Stimulated activated CD4-positive, alpha-beta T cell treated with anti-CD3 and anti-CD28 coated beads, Interleukin-4, amount 100 ng/mL, for 1 hour (primary cell): ENCODE measurements at places on chromosomes 1 and 21.
A peak's percentile ranks its signal among the peaks of the same experiment; 100 is the strongest.

GRCh38 chr21:27700974-27701614 lies 734.2 kb upstream of the ADAMTS5 start:
- peak; percentile 43 for DNase-seq

DNA sequence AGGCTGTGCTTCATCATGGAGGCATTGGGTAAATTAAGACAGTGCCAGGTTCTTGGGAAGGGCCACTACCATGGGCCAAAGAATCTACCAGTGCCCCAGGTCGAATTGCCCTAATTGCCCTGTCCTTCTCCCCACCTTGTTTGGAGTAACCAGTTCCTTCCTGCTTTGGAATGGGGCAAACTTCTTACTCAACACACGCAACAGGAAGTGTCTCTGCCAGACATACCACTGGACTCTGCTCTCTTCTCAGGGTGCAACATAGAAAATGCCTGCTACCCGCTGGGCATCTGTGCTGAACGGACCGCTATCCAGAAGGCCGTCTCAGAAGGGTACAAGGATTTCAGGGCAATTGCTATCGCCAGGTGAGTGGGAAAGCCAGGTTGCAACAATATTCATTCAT lies 15.8 kb downstream of the CDA start:
- no peak for DNase-seq

- no peak for DNase-seq
Measured at GRCh38 chr21:38751379-38752050, 54.2 kb upstream of the ETS2 start.

DNA sequence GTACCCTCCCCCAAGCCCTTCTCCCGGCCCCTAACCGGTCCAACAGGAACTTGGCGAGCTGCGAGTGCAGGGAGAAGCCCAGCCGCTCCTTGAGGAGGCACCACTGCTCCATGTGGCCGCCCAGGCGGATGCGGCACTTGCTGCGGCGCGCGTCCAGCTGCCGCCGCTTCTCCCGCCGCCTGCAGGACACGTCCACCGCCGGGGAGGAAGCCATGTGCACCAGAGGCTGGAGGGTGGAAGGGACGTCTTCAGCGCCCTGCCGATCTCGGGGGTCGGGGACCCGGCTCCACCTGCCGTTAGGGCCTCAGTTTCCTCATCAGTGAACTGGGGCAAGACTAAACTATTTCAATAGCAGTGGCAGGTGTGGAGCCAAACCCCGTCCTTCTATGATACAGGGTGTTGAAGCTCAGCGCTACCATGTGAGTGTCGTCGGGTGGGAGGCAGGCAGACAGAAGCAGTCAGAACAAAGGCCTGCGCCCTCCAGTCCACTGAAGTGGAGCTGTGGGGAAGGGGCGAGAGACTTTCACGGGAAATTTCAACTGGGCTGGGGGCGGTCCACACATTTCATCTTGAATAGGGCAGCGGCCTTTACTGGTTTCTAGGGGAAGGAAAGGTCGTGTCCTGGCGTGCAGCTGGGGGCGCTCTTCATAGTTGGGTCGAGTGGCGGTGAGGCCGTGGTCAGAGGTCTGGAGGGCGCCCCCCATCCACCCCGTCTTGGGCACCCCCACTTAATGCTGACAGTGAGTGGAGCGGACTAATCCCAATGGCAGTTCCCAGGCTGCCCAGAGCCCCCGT lies 592 bp downstream of the ZNF692 start:
- peak; percentile 33 for DNase-seq

DNA sequence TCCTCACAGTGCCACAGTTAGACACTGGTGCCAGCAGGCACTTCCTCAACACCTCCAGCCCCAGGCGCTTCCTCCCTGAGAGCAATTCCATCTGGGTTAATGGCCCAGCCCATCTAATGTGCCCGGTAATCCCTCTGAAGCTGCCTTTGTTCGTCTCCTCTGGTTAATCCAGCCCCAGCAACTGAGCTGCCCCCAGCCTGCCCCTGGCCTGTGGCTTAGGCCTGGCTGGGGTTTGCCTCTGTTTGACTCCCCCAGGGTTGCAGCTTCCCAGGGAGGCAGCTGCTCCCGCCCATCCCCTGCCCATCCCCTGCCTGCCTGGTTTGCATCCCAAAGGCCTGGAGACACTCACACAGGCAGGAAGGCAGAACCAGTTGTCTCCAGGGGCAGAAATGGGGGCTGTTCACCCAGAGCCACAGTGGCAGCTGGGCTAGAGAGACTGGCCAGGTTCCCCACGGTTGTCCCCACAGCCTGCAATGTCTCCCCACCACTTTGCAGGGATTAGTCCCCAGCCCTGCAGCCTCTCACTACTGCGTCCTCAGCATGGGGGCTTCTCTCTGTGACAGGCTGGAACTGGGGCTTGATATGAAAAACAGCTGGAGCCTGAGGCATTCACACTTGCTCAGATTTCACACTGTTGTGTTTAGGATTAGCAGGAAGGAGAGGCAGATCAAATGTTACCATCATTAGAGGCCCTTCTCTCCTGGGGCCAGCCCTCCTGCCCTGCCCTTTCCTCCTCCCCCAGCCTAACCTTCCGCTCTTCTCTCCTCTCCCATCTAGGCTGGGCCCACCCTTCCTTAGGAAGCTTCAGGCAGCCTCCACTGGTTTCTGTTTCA lies 120.2 kb downstream of the TLR5 start:
- no peak for DNase-seq

DNA sequence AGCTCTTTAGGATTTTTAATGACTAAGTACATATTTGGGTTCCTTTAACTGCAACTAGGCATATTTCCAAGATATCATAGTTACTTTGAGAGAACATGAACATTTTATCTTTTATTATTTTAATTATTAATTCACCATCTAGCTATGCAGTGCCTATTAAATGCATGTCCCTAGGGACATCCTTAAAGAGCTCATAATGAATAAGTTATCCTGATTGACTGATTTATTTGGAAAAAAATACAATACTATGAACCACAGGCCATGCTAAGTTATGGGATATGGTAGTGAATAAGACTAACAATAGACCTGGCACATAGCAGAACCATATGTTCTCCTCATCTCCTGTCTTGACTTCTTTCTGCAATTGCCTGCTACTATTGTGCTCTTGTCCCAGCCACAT lies 16.4 kb upstream of the C1orf105 start:
- DNase-seq = no peak

DNA sequence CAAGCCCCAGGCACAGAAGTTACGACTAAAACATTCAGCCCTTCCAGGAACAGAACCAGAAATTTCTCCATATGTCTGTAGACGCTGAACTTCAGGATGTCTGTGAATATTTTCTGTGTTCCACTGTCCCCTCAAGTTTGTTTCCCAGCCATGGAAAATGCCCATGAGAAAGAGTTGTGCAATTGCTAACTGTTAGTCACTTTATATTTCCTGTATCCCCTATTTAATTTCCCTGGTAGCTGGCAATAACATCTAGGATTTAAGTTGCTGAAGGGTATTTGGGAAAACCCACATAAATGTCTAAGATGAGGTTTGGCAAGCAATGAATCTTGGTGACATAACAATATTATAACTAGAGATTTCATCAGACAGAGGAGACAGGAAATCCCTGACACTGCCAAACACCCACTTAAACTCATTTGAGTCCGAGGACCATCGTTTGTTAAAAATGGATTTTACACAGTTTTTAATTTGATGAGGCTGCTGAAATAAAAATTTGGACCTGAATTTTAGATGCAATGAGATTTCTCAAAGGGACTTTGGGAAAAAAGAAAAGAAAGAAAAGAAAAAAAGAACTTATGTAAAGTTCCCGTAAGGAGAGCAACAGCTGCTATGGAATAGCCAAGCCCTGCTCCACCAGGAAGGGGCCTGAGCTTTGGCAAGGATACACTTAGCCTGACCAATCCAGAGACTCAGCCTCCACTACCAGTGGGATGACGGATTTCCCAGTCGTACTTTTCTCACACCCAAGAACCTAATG lies 21.8 kb upstream of the ERRFI1 start:
- DNase-seq = no peak

- no peak for DNase-seq
Measured at GRCh38 chr1:220741349-220741748, 6.8 kb upstream of the MTARC2 start.

GRCh38 chr1:64765826-64766225 lies 21.0 kb downstream of the RAVER2 start:
- no peak for DNase-seq

GRCh38 chr1:67835663-67836452 lies 2.6 kb upstream of the GNG12 start:
- no peak for DNase-seq

GRCh38 chr1:160837558-160838205 lies 25.0 kb downstream of the CD244 start:
- DNase-seq = peak; percentile 67

GRCh38 chr21:45836268-45836655 lies 145.3 kb upstream of the COL6A1 start:
- no peak for DNase-seq

GRCh38 chr21:28455253-28455600 lies 537.5 kb downstream of the LTN1 start:
- DNase-seq = no peak

DNA sequence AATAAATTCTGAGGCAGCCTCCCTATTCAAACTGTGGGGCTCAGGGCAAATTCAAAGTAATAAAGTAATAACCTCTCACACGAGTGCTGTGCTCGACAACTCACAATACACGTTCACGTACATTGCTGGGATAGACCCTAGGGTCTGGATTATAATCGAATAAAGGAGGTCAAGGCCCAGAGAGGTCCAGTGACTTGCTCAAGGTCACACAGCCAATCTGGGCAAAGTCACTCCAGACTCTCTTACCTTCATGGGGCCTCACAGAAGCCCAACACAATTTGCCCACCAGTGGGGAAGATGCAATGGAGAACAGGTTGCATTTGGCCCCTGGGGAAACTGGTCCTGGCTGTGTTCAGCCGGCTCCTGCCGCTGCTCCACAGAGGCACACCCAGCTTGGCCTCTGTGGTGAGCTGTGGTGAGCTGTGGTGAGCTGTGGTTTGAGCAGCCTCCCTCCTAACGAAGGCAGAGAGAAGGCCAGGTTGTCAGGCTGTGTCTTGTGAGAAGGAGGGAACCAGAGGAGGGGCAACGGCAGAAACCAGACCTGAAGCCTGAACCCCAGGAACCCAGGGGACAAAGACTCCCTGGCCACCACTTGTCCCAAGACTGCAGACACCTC lies 35.1 kb downstream of the NUAK2 start:
- no peak for DNase-seq

GRCh38 chr1:53372501-53372951 lies 44.7 kb upstream of the LRP8 start:
- DNase-seq = no peak

DNA sequence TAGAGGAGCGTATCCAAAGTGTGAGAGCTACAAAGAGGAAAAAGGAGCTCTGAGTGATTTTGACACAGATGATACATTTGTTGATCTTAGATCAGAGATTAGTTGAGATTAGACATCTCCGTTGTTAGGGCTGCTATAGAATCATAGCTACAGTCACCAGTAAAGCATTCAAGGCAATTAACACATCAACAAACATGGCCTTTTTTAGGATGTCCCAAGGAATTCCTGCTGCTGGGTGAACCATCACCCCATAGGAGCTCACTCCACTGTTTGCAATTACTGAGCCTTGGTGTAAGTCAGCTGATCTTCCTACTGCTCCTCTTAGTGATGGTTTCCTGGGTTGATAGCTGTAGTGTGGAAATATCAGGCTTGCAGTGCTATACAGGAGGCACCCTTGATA lies 6.7 kb upstream of the RSRP1 start:
- DNase-seq = no peak

- no peak for DNase-seq
Measured at GRCh38 chr1:239367196-239367810, 19.1 kb upstream of the CHRM3 start.

DNA sequence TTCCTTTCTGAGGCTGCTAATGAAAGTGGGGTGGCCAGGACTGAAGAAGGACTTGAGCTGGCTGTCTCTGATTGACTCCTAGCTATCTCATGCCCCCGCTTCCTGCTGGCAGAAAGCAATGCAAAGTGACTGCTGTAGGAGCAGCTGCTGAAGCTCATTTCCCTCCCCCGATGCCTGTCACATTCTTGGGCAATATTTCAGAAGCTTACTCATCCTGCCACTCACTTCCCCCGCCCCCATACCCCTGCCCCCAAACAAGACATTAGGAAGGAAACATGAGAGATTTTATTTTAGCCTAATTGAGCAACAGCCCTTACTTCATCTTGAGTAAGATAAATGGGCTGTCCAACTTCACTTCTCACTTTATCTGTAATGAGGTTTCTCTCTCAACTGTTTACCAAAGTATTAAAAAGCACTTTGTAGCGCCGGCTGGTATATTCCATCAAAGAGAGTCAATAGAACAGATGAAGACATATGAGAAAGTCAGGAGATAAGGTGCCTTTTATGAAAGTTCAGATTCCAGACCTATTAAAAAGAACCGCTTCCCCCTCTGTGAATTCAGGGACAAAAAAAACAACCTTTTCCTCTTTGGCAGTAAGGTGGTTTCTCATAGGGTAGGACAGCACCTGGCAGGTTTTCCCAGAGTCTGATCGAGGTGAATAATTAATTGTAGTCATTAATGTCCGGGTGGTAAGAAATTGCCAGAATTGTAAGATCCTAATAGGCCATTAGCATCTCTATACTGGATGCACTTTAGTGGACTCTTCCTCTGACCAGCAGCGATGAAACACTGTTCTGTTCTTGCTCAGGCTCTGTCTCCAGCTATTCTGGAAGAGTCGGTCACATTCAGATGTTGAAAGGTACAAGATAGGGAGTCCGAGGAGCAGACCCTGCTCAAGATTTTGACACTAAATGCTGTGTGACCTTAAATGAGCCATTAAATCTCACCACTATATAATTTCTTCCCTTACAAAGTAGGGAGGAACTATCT lies 70.2 kb downstream of the SH3GLB1 start:
- peak; percentile 38 for DNase-seq

DNA sequence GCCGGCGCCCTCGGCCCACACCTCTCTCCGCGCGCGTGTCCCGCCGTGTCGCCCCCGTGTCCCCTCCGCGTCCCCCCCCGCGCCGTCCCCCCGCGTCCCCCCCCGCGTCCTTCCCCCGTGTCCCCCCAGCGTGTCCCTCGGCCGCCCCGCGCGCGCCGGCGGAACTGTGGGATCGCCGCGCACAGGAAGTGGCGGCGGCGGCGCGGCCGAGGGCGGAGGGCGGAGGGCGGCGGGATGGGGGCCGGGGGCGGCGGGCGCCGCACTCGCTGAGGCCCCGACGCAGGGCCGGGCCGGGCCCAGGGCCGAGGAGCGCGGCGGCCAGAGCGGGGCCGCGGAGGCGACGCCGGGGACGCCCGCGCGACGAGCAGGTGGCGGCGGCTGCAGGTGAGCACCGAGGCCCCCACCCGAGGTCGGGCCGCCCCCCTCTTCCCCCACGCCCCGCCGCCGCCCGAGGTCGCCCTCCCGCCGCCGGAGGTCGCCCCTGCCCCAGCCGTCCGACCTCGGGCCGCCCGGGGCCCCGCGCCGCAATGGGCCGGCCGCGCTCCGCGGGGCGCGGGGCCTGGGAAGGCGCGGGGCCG lies at the start of gene AGPAT3:
TSS of gene AGPAT3 (plus strand) at position 262 of the 578 bp plus-strand sequence. CDS start 94,459 bp downstream, outside the sequence.
- DNase-seq = peak; percentile 50

DNA sequence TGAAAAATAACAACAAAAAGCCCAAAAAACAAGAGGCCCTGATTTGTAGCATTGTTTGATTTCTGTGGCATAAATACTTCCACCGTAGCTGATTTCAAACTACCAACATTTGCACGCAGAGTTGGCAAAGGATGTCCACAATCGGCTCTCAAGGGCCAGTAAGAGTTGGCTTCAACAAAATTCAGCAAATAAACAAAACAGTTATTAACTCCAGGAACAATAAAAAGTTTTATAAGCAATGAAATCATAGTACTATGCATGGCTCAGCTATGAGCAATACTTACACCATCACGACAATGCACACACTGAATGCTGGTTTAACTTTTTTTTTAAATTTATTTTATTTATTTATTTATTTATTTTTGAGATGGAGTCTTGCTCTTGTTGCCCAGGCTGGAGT lies 8.7 kb upstream of the COX20 start:
- DNase-seq = no peak
